ENCODE measurements at places on chromosomes 11 and 22.

GRCh38 chr11:121048464-121049233, 24.7 kb downstream of the TBCEL start:
- no peak for DNase-seq

GRCh38 chr11:14364322-14364721, 5.3 kb upstream of the RRAS2 start:
- DNase-seq = no peak

- DNase-seq = no peak
These were observed 6.7 kb upstream of the CCDC90B start for GRCh38 chr11:83292709-83293456.

- DNase-seq = no peak
These were observed 21.5 kb downstream of the OTUB1 start for GRCh38 chr11:64007629-64008282.

- DNase-seq = no peak
These were observed 419.2 kb downstream of the BUD13 start for GRCh38 chr11:116353589-116353988.
